ENCODE measurements at places on chromosomes 3 and 15.
A peak's percentile ranks its signal among the peaks of the same experiment; 100 is the strongest.

GRCh38 chr15:94887391-94887790 lies 656.0 kb downstream of the MCTP2 start:
- H3K27ac ChIP-seq, result no peak overlapping the region
- DNase-seq, result no peak
- H3K27me3 ChIP-seq, result no peaks in the 10 kb centered on the region

- peak overlapping the region; percentile 48 for H3K4me3 ChIP-seq
- peaks cover 2% of the 10 kb centered on the region for H3K27me3 ChIP-seq
- no peaks in the 10 kb centered on the region for H3K36me3 ChIP-seq
Measured at GRCh38 chr15:40053079-40053830, 14.3 kb upstream of the SRP14 start.

DNA sequence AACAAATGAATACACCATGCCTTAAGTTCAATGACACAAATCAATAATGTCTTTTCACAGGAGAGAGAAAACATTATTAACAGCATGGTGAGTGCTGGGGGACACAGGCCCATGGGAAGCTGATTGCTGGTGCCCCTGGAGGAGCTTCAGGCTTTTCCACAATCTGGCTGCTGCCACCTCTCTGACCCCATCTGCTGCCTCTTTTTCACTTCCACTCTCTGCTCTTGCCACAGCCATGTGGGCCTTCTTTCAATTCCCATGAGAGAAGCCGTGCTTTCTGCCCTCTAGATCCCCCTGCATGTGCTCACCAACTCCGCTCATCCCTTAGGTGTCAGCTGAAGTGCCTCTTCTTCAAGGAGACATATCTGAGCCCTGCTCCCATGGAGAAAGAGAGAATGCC lies 21.0 kb upstream of the CTXND1 start:
- H3K27me3 ChIP-seq, result peaks cover 22% of the 10 kb centered on the region
- no peak for DNase-seq
- H3K36me3 ChIP-seq, result no peaks in the 10 kb centered on the region
- H3K4me3 ChIP-seq, result no peak overlapping the region
- no peak overlapping the region for H3K27ac ChIP-seq

GRCh38 chr15:83285979-83286553 lies 1.6 kb upstream of the BNC1 start:
- H3K27me3 ChIP-seq, result peaks cover 12% of the 10 kb centered on the region
- H3K36me3 ChIP-seq, result no peaks in the 10 kb centered on the region
- no peak for DNase-seq
- no peak overlapping the region for H3K4me3 ChIP-seq
